ENCODE measurements at places on chromosomes 5 and 9.
A peak's percentile ranks its signal among the peaks of the same experiment; 100 is the strongest.

DNA sequence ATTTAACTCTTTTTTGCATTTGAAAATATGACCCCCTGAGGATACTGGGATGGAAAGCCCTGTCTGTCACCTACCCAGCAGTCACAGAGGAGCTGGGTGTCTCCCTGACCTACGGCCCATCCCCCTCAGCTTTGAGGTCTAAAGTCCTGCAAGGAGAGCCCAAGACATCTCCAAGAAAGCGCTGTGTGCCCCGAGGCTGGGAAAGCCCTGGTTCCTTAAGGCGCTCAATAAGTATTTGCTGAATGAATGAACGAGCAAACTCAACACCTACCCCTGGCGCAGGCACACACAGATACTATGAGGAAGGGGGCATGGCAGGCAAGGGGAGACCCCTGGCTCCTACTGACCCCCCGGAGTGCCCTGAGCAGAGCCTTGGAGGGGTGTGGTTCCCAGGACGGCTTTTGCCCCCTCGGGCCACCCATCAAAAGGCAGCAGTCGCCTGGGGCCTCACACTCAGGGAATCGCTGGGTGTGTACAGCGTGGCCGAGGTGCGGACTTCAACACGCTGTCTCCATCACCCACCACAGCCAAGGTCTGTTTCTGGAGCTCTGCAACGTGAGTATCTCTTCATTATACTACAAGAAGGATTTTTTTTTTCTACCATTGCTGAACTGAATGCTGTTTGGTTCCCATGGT lies 211.6 kb downstream of the ERCC6L2 start:
- DNase-seq = no peak

DNA sequence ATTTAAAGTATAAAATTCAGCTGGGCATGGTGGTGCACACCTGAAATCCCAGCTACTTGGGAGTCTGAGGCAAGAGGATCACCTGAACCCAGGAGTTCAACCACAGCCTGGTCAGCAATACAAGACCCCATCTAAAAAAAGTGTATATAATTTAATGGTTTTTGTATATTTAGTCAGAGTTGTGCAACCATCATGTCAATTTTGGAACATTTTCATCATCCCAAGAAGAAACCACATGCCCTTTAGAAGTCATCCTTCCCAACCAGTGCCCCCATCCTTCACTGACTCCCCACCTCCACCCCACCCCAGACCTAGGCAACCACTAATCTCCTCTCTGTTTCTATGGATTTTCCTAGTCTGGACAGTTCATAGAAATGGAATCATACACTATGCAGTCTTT lies 18.8 kb upstream of the TEK start:
- no peak for DNase-seq

DNA sequence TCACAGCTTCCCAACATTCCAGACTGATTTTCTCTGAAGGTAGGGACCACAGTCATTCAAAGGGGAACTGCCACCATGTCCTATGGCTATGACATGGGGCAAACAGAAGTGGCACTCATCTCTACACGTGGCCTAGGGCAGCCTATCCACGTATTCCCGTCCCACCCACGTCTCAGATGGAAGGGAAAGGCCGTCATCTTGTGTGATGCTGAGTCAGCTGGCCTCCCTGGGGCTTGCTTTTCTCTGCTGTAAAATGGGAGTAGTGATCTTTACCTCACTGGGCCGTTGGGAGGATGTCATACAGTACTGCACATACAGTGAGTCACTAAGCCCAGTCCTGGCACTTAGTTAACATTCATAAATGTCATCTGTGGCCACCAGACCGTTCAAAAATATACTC lies 72.3 kb downstream of the RAPGEF1 start:
- peak; percentile 57 for DNase-seq

- DNase-seq = no peak
Observed at GRCh38 chr9:38523121-38523520, 97.3 kb downstream of the ANKRD18A start.

DNA sequence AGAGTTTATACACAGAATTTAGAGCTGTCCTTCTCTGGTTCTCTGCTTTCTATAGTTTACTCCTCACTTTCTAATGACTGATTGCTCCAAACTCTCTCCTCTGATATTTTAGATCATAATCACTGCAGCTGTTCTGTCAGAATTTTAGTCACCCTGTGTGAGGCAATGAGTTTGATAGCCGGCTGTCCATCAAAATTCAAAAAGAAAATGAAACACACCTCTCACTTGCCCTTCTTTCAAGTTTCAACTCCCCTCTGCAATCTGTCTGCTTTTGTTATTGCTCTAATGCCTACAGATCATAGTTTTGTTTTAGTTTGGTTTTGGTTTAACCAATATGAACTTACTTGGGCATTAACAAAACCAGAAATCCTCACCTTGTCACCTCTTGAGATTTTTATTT lies 23.3 kb upstream of the ABLIM3 start:
- DNase-seq = no peak

GRCh38 chr5:69450116-69450515 lies 35.2 kb downstream of the MARVELD2 start:
- no peak for DNase-seq

GRCh38 chr9:14347406-14348122 lies 33.6 kb upstream of the NFIB start:
- no peak for DNase-seq

- DNase-seq = no peak
Observed at GRCh38 chr5:163586531-163586956, 81.1 kb downstream of the MAT2B start.

DNA sequence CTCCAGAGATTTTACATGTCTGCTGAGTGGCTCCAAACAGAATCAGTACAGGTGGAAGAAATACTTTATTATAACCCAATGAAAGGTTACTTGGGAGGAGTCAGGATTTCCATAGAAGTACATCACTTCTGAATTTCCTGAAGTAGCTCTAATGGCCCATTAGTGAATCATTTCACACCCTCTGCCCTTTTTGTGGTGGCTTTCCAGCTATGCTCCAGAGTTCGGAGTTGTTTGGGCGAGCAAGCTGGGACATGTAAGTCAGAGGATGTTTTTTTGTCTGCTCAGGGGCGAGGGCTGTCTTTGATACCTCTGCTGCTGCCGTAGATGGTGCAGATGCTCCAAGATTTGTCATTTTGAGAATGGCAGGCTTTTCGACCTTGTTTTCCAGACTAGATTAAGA lies 226.1 kb downstream of the GOLPH3 start:
- no peak for DNase-seq

Data from stimulated activated CD4-positive, alpha-beta T cell treated with anti-CD3 and anti-CD28 coated beads, TNF-alpha, amount 100 ng/mL, for 24 hours (primary cell).